Natural killer cell (primary cell): ENCODE measurements at places on chromosomes 4 and X. TPM values are rescaled to one million over a fixed set of nuclear protein-coding genes. Genes with fewer than 3 reads are reported as not detected.

GRCh38 chr4:150982557-150983233 is 32.4 kb downstream of the LRBA start:
- no peak overlapping the region for H3K4me3 ChIP-seq
- H3K27me3 ChIP-seq: no peaks in the 10 kb centered on the region
- no peaks in the 10 kb centered on the region for H3K4me1 ChIP-seq
- DNase-seq: no peak

DNA sequence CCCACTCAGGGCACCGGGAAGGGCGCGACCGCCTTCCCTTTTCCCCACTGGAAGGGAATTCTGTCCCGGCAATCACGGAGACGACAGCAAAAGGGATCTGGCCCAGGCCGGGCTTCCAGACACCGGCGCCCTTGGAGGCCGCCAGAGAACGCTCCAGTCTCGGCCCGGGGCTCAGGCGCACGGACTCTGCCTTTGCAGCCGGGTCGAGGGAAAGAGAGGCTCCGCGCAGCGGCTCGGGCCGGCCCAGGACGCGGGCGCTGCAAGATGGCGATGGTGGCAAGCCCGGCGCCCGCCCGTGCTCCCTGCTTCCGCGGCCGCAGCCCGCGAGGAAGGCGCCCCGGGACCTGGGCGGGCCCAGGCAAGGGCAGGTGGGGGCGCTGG is 1.1 kb downstream of the CTBP1 start:
- DNase-seq: no peak
- no peaks in the 10 kb centered on the region for H3K27me3 ChIP-seq
- peaks cover 5% of the 10 kb centered on the region for H3K36me3 ChIP-seq
- peak overlapping the region; percentile 89 for H3K27ac ChIP-seq
- H3K4me1 ChIP-seq: peaks cover 80% of the 10 kb centered on the region
- H3K4me3 ChIP-seq: peak overlapping the region; percentile 91

GRCh38 chrX:120260369-120260768 is 9.8 kb downstream of the ZBTB33 start:
- no peak overlapping the region for H3K27ac ChIP-seq
- no peak overlapping the region for H3K4me3 ChIP-seq
- H3K27me3 ChIP-seq: no peaks in the 10 kb centered on the region
- H3K4me1 ChIP-seq: no peaks in the 10 kb centered on the region

DNA sequence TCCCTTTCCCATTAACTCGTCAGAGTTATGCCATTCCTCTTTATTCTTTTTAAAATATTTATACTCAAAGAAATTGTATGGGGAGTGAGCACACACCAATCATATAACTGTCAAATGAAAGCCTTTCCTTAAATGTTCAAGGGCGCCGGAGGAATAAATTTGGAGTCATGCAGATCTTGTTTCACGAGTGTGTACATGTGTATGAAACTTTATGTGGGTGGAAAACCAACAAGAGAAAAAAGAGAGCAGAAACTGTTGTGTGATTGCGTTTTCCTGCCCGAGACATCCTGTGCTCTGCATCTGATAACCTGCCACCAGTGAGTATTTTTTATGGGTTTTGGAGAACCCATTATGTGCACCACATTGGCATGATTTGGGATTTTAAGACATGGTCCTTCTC is 88.3 kb downstream of the FHDC1 start:
- no peak for DNase-seq
- no peaks in the 10 kb centered on the region for H3K36me3 ChIP-seq
- no peaks in the 10 kb centered on the region for H3K4me1 ChIP-seq
- H3K27me3 ChIP-seq: no peaks in the 10 kb centered on the region
- no peak overlapping the region for H3K27ac ChIP-seq
- no peak overlapping the region for H3K4me3 ChIP-seq

DNA sequence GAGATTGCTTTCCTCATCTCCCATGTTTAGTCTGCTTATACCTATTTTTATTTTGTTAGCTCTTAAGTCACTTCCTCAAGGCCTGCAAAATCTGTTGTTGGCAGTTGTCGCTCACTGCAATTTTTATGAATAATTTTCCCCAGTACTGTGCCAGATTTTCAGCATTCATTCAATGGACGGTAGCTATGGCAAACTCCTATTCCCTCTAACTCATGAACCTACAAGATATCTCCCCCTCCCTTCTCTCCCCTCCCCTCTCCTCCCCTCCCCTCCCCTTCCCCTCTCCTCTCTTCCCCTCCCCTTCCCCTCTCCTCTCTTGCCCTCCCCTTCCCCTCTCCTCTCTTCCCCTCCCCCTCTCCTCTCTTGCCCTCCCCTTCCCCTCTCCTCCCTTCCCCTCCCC is 160.4 kb downstream of the FRAS1 start:
- no peak for DNase-seq
- H3K27me3 ChIP-seq: no peaks in the 10 kb centered on the region
- H3K36me3 ChIP-seq: no peaks in the 10 kb centered on the region
- H3K4me3 ChIP-seq: no peak overlapping the region

GRCh38 chr4:99002279-99002678 is 6.8 kb downstream of the METAP1 start:
- no peak for DNase-seq
- no peaks in the 10 kb centered on the region for H3K36me3 ChIP-seq
- no peaks in the 10 kb centered on the region for H3K4me1 ChIP-seq
- no peaks in the 10 kb centered on the region for H3K27me3 ChIP-seq

KLHL4 gene
- total RNA-seq: not detected
